ENCODE measurements at places on chromosomes 12 and 14.

DNA sequence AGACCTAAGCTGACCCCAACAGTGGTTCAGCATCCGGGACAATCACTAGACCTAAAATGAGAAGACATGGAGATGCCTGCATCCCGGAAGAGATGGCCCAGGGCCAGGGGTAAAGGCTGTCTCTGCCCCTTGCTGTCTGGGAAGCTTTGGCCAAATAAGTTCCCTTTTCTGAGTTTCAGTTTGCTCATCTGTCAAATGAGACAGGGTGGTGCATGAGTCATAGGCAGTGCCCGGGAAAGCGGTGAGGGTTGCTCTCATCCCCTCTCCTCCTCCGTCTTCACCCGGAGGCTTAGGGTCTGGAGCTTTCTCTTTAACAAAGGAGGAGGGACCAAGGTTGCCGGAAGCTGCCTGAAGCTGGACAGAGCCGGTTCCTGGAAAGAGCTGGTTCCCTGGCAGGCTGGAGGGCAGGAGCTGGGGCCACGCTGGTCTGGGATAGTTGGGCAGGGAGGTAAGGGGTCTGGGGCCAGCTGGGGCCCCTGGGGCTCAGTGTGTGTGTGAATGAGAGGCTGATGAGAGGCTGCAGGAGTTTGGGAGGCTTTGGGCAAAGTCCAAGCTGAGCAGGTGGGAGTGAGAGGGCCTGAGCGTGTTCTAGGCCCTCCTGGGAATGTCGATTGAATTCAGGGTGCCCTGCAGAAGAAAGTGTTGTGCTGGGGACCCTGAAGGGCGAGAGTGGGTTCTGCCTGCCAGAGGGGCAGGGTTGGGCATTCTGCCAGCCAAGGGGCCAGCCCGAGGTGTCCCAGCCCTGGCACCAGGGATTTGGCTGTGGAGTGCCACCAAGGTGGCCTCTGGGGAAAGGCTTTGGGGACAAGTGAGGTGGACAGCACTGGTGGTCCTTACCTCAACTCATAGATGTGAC is at the start of gene SDSL:
SDSL (plus strand) TSS at position 351 of the 856 bp plus-strand sequence. CDS start 5,603 bp downstream, outside the sequence.
- DNase-seq = no peak

DNA sequence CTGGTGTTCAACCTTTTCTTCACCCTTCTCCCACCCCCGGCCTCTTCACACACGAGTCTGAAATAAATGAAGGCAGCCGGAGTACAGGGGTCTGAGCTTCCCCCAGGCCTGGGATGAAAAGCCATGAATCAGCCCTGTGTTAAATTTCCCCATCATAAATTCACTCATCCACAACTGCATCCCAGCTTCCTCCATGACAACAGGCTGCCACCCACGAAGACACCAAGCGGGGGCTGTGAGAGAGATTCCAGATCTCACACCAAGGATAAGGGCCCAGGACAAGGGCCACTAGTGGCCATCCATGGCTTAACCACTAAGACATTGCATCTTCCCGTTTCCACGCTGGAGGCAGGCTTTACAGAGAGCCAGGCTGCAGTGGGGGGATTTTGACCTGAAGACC is 93.9 kb upstream of the NCOR2 start:
- DNase-seq = no peak

DNA sequence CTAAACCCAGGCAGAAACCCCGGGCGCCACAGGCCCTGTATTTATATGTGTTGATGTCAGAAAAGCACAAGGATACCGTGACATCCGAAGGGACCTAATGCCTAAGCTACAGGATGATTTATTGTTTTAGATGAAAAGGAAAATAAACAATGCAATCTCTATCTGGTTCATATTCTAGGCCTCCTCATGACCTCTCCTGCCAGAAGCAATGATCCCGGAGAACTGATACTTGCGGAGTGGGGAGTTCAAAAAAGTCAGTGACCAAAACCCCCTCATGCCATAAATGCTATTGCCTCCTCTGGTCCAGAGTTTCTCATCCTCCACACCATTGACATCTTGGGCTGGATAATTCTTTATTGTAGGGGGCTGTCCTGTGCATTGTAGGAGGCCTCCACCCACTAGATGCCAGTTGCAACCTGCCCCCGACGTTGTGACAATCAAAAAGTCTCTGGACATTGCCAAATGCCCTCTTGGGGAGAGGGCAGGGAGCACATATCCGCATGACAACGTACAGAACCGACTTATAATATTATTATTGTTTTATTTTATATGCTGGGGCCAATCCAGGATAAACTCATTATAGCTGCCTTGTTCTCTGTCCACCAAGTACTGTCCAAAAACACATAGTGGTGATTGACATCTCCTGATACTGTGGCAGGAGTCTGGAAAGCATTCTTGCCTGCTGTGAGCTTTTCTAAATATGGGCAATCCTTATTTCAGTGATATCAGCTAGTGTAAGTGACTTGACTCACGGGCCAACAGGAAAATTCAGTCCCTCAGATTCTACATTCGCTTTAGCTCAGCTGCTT is 1.1 kb upstream of the CSRP2 start:
- no peak for DNase-seq

GRCh38 chr12:104624529-104624928 is 167.8 kb downstream of the CHST11 start:
- no peak for DNase-seq

DNA sequence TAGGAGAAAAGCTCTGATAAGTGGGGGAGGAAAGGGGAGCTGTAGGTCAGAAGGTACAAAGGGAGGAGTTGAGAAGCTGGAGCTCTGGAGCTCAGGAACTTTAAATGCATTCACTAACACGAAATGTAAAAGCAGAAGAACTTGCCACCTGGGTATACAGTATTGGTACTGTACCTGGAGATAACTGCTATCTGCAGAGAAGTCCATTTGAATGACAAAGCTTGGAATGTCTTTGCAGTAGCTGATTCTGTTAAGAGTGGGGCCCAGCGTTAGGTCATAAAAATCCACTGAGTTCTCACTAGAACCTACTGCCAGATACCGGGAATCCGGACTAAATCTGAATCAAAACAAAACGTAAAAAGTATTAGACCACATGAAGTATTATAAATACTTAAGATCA is 55.6 kb downstream of the ZC3H14 start:
- no peak for DNase-seq

DNA sequence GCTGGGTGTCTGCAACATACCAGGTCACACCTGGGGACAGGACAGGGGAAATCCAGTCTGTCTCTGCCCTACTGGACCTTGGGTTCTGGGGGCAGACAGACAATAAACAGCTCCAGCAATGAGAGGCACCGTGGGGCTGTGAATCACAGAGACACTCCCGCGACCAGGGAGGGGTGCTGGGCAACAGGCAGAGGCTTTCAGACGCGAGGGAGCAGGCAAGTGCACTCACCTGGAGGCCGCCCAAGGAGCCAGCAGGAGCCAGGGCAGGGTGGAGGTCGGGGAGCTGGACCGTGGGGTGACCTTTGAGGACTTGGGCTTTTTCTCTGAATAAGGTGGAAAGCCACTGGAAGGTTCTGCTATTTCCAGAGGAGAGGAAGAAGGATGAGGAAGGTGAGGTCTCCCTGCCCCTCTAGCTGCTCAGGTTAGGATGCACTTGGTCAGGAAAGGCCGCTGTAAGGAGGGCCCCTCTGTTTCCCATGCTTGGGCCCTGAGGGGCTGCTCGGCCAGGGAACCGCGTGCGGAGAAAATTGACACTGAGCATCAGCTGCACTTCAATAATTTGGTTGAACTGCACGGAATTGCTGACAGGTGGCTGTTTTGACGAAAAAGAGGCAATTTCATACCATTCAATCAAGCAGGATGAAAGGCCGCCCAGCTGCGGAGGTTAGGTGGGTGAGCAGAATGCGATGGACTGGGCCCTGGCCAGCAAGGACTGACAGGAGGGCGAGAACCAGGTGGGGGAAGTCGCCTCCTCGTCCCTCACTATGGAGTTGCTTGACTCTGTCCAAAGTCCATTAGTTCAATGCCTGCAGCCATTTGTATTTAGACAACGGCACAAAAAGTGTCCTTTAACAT is 42.2 kb downstream of the JAG2 start:
- DNase-seq = no peak

DNA sequence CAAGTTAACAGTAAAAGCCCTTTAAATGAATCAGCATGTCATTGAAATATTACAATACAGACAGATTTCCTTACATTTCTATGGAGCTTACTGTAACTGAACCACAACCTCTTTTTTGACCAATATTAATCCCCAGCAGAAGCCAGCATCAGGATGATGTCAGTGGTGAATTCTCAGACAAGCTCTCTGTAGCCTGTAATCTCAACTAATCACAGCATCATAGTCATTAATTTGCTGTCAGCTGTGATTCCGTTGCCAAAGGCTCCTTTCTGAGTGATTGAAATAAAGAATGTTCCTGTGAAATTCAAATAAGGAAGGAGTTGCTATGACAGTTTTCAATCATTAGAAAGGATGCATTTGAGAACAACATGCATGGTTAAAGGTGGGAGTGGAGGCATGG is 323.1 kb downstream of the PDZRN4 start:
- no peak for DNase-seq
